ENCODE measurements at places on chromosomes 5 and 9.

DNA sequence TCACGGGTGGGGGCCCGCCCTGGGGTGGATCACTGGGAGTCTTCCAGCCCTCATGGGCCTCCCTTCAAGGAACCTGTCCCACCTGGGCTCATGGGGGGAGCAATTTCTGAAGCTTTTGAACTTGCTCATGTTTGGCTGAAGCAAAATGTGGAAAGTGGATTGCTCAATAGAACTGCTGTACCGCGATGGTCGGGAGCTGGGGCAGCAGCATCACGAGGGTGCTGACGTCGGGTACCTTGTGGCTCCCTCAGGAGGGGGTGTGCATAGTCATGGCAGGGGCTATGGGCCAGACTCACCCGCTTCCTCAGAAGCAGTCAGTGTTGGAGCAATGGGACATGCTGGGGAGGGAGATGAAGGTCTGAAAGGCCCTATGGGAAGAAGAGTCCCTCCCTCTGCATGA lies 57.9 kb downstream of the PRRT1B start:
- DNase-seq: no peak

DNA sequence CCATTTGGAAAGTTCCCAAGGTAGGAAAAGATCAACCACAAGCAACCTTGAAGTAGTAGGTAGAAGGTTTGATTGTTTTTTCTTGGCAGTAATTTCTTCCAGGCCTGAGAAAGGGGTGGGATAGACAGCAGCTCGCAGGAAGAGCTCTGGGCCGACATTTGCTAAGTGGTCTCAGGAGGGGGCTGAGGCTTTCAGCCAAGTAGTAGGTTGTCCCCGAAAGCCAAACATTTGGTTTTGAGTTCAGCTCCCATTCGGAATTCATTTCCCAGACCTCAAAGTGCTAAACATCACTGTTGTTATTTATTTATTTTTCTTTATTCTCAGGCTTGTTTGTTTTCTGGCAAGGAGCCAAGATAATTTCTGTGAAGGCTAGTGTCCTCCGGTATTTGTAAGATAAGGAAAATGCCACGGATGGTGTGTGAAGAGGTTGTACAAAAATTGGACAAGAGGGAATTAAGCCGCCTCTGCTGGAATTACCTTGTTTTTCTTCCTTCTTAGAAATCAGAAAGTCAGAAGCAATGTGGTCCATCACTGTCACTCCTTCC lies 112.1 kb downstream of the KIF4B start:
- DNase-seq: no peak

- no peak for DNase-seq
Observed at GRCh38 chr5:82758881-82759280, 318.3 kb downstream of the TMEM167A start.

- no peak for DNase-seq
Observed at GRCh38 chr9:111662576-111663300, 1.3 kb downstream of the GNG10 start.

DNA sequence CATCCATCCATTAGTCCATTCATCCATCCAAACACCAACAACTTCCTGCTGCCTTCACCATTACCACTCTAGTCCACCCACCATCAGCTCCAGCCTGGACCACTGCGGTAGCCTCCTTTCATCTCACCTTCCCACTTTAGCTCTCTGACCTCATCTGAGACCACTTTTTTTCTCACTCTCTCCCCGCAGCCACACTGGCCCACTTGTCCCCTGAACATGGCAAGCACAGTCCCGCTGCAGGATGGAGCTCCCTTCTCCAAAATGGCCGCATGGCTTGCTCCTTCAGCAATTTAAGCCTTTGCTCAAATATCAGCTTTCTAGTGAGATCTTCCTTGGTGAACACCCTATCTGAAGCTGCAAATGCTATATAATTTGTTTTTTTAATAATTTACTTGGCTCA lies 11.1 kb downstream of the CSF1R start:
- DNase-seq: no peak

- DNase-seq: no peak
Observed at GRCh38 chr5:88269222-88269771, 652 bp upstream of the TMEM161B start.

DNA sequence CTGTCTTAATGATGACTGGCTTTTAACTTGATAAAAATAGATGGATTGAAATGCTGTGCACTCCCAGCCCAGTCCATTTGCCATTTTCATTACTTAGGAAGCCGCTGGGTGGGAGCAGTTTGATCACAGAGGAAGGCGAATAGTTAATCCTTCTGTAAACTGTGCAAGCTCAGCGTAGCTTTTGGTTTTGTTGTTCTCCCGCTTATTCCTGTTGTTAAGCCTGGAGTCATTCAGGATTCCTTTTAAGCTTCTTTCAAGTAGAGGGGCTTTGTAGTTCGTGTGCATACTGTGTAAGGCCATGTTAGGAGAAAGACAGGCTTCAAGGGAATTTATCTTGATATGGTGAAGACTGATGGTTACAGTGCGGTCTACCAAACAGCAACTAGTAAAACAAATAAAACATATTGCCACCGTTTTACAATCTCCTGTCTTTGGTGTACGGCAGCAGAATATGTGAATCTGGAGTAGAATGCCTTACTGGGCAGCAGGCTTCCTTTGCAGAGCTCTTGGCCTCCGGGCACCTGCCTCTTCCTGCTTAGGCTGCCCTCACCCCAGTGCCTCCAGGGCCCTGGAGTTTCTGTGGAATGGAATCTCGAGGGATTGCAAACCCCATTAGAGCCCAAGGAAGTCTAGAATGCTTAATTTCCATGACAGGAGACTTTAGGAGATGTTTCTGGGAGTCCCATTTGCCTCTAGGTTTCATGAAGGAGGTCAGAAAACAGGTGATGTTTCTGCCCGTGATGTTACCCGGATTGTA lies 141.4 kb downstream of the TRIO start:
- no peak for DNase-seq

GRCh38 chr5:92435781-92436180 lies 1052.7 kb upstream of the ARRDC3 start:
- DNase-seq: no peak

GRCh38 chr5:39794513-39795210 lies 369.9 kb upstream of the DAB2 start:
- DNase-seq: no peak

GRCh38 chr9:35548571-35548970 lies 56.5 kb upstream of the TESK1 start:
- no peak for DNase-seq

GRCh38 chr5:177089825-177090641 lies 3.3 kb downstream of the FGFR4 start:
- no peak for DNase-seq

DNA sequence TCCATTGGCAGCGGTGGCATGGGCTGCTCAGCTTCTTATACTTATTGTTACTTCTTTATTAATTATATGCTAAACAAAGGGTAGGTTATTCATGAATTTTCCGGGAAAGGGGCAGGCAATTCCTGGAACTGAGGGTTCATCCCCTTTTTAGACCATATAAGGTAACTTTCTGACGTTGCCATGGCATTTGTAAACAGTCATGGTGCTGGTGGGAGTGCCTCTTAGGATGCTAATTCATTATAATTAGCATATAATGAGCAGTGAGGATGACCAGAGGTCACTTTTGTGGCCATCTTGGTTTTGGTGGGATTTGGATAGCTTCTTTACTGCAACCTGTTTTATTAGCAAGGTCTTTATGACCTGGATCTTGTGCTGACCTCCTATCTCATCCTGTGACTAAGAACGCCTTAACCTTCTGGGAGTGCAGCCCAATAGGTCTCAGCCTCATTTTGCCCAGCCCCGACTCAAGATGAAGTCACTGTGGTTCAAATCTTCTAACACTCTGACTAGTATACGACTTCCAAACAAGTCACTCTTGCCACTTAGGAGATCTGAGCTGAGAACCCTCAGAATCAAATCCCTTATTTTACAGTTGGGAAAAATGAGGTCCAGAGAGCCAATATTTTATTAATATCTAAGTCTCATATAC lies 237.5 kb downstream of the TRIM32 start:
- no peak for DNase-seq

DNA sequence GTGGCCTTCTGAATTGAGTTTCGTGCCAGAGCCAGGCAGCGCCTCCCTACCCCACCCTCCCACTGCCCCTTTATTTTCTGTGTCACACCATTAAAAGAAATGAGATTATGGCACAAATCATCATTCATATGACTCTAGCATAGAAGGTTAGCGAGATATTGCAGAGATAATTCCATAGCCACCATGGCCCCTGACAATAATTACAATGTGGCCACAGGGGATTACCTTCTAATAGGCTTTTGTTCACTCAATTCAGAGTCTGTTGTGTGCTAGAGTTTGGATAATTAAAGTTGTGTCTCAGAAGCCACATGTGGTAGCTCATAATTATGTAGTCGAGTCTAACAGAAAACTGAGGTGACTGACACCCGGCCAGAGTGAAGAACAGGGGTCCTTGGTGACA lies 428.1 kb downstream of the ARHGEF28 start:
- no peak for DNase-seq

DNA sequence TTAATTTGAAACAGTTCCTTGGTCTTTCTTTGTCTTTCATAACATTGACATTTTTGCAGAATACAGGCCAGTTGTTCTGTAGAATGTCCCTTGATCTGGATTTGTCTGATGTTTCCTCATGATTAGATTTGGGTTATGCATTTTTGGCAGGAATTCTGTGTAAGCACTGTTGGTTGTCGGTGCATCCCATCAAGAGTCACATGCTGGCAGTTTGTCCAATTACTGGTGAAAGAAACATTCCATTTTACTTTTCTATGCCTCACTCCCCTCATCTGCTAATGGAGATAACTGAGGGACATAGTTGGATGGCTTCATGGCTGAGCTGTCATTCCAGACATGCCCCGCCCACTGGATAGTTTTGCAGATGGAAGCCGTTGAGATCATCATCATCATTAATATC lies 7.6 kb upstream of the ZNF618 start:
- no peak for DNase-seq

DNA sequence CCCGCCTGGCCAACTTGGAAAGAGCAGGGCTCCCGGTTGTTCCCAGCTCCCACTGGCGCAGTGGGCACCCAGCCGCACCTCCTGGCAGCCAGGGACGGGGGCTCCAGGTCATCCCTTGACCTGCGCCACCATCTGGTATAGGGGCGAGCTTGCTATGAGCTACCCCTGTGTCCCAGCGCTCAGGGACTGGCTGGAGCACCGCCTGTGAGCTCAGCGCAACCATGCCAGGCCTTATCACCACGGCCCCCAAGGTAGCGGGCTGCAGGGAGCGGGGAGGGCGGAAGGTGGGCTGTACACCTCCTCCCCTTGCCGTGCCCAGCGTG lies 15.4 kb upstream of the RASA1 start:
- no peak for DNase-seq

DNA sequence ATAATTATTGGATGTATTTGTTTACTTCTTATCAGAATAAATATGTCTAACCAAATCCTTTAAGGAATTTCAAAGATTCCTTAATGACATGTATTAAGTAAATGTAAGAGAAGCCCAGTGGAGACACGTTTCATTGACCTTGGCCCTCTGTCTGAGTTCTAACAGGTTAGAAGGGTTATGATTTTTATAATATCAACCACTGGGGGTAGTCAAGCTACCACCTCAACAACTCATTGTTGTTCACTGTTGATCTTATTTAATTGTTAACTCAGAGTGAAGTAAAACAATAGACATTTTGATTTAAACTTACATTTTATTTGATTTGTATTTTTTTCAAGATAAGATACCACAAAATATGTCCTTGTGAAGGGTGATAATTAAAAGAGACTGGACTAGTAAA lies 499.2 kb upstream of the COX7C start:
- DNase-seq: no peak

DNA sequence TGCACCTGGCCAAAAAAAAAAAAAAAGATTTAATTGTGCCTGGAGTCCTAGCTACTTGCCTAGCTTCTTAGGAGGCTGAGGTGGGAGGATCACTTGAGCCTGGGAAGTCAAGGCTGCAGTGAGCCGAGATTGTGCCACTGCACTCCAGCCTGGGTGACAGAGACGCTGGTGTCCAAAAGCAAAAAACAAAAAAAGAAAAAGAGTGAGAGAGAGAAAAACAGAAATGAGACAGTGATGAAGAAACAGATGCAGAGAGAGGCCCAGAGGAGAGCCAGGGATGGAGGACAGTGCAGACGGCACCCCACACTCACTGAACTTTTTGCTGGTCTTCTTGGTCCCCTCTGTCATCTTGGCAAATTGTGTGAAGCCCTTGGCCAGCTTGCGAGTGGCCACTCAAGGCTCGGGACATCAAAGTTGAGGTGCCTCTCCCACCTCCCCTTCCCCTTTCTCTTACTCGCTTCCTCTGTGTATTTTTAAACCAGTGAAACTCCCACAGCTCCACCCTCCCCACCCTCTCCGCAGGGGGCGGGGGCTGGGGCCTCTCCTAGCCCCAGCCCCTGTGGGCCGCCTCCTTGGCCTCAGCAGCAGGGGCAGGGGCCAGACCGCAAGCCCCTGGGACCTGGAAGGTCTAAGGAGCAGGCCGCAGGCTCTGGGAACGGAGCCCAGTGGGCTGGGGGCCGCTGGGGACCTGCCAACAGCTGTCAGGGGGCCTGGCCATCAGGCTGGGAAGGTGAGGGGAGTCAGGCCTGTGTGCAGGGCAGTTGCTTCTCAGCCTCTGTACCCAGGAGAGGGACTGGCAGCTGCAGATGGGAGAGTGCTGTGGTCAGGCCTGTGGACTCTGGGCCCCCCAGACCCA lies at the start of gene SH2D3C:
SH2D3C (minus strand) TSS at position 387 of the 856 bp plus-strand sequence; CDS start at position 348, 39 bp downstream.
- no peak for DNase-seq

- no peak for DNase-seq
Observed at GRCh38 chr5:102801371-102801770, 46.3 kb downstream of the PAM start.

- no peak for DNase-seq
Observed at GRCh38 chr5:2898661-2899060, 147.2 kb upstream of the IRX2 start.

GRCh38 chr5:35988529-35988928 lies 2.7 kb downstream of the UGT3A1 start:
- no peak for DNase-seq

DNA sequence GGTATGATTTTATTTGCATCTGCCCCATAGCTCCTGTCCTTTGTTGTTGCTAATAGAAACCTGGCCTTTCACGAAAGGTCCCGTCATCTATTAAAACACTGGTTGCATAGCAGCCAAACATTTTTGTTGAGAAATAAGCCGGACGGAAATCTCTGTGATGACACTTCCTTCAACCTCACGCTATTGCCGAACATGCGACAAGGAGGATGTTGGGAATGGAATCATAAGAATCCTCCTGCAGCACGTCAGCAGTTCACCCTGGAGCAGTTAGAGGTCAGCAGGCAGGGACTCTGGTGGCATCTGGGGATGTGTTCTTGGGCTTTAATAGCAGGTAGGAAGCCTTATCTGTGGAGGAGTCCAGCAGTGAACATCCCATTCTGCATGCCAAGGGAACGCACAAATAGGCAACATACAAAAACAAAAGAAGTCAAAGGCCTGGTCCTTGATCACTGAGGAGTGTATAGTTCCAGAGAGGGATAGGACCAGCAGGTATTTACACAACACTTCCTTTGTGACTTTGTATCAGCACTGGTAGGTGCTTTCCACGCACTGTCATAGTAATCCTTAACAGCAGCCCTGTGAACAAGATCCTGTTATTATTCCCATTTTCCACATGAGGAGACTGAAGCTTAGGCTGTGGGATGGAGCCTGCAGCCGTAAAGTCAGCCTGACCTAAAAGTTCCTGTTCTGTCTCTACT lies 33.4 kb downstream of the ARHGAP26 start:
- DNase-seq: no peak

GRCh38 chr9:12854221-12854620 lies 79.4 kb downstream of the LURAP1L start:
- no peak for DNase-seq

Measured in stimulated activated CD4-positive, alpha-beta T cell treated with anti-CD3 and anti-CD28 coated beads, TNF-alpha, amount 100 ng/mL, for 24 hours (primary cell).